KG1 (cell line): ENCODE measurements at places on chromosomes 1 and 21.
A peak's percentile ranks its signal among the peaks of the same experiment; 100 is the strongest.

- no peak for DNase-seq
Measured at GRCh38 chr1:246092136-246092535, 414.9 kb downstream of the SMYD3 start.

GRCh38 chr21:38822778-38823238, 17.1 kb downstream of the ETS2 start:
- no peak for DNase-seq

DNA sequence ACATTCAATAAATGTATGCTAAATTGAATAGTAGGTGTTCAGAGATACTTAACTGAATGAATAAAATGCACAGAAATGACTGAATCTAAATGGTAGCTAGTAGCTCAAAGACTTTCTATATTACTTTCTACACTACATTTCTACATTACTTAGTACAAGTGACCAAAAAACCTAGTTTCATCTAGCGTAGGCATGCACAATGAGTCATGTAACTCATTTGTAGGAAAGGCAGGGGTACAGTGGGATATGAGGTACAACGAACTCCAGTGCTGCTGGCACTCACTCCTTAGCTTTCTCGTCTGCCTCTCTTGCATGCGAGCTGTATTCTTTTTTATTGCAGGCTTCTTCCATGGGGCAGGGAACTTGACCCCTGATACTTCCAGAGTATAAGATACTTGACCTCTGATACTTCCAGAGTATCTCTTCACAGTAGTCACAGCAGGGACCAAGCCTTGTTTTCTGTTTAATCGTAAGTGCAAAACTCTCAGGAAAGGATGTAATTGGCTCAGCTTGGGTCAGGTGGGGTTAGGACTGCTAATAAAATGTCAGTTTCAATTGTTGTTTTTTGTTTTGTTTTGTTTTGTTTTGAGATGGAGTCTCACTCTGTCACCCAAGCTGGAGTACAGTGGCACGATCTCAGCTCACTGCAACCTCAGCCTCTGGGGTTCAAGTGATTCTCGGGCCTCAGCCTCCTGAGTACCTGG, 4.9 kb upstream of the ATP2B4 start:
- no peak for DNase-seq

DNA sequence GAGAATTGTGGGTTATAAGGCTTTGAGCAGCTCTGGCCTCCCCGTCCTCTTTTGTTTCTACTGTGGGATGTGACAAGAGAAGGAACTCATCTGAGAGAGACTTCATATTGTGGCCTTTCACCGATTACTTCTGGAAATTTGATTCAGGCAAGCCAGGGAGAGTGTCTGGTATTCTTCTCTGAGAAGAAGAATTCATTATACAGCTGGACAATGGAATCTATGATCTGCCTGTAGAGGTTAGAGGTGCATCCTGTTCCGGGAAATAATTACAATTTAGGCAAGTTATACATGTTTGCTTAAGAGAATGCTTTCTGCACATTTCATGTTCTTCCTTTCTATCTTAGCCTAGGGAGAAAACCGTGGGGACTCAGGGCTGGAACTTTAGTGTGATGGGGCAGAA, 12.8 kb upstream of the RNU1-2 start:
- DNase-seq = no peak

DNA sequence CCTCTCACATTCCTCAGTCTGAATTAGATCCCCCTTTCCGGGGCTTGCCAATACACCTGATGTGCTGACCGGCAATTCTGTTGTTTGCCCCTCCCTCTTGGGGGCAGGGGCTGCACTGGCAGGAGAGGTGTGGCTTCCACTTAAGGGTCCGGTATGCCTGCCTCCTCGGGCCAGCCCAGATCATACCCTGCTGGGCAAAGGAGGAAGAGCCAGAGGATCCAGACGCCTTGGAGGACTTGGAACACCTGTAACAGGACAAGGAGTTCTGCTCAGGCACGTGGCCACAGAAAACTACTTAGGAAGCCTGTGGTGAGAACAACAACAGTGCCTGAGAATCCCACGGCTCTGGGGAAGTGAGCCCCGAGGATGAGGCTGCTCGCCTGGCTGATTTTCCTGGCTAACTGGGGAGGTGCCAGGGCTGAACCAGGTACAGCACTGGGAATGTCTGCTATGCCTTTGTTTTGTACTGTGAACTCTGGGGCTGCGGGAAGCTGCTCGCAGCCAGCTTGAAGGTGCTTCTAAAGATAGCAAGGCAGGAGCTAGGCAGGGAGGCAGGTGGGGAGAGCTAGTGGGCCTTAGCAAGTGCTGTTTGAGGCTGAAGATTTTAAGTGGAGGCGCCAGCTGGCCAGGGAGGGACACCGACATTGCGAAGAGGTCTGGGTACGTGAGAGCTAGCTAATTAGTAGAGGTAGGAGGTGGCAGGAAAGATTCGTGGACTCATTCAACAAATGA, at the start of gene SMPDL3B:
TSS of gene SMPDL3B (plus strand) at position 183 of the 732 bp plus-strand sequence. CDS start at position 367, 184 bp downstream.
- DNase-seq = peak; percentile 32

DNA sequence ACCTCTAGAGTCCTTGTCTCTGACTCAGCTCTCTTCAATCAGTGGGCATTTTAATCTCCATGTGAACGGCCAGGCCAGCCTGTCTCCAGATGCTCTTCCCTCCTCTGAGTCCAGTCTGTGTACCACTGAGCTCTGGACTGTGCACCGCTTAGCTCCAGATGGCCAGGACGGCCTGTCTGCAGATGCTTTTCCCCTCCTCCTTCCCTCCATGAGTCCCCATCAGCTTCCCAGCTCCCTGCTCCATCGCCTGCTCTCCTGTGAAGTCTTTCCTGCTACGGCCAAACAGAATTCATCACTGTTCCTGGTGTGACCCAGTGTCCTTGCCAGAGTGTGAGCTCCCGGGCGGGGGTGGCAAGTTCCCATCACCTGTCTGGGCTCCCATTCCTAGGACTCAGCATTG, 42.0 kb downstream of the STUM start:
- no peak for DNase-seq

DNA sequence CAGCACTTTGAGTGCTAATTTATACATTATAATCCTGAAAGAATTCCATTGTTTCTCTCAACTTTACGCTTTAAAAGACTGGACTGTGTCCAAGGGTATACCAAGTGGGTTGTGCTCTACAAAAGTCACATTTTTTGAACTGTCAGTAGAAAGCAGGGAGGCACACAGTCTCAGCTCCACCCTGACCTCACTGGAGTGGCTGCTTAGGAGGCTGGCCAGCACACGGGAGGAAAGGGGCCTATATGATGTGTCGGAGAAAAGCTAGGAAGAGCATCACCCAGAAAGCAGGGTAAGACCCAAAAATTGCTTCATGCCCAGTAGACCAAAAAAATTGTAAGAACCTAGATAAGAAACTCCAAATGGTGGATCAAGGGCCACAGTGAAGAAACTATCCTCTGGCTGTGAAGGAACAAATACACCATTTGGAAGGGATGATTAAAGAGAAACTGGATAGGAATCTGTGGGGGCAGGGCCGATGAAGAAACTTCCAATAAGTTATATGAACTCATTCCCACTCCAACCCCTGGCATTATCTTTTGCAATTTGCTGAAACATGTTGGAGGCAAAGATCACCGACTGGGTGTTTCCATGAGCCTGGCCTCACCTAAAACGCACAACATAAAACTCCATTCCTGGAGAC, 1.9 kb downstream of the S100A10 start:
- DNase-seq = no peak

GRCh38 chr1:10802944-10803715, 6.7 kb upstream of the CASZ1 start:
- no peak for DNase-seq

DNA sequence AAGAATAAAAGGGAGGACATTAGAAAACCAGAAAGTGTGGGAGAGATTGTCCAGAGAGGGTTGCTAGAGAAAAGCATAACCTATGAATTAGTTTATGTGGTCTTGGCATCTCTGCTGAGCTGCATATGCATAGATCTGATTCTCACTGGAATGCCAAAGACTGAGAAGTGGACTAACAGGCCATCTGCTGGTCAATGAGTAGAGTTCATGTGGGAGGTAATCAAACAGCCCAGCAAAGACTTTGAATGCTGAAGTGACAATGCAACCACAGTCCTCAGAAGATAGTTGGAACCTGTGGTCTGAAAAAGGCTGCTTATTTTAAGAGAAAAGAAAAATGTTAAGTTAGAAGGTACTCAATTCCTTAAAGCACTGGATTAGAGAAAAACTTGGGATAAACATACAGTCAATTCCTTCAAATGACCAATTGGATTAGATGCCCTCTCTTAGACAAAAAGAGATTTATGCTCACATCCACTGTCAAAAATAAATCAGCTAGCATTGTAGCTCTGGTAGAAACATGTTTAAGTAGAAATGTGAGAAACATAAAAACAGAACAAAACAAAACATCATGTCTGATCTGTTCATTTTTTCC, 382.8 kb downstream of the AMY1C start:
- no peak for DNase-seq
